ENCODE measurements at places on chromosomes 5 and 9. TPM values are rescaled to one million over a fixed set of nuclear protein-coding genes. Genes with fewer than 3 reads are reported as not detected.

FBP2 gene
- not detected for total RNA-seq

SRD5A1 gene
- 6.9 TPM for total RNA-seq

GDA gene
- not detected for total RNA-seq

GPR151 gene
- total RNA-seq: not detected

IRX1 gene
- not detected for total RNA-seq

PCDHB16 gene
- total RNA-seq: 0.65 TPM

RHOBTB3 gene
- total RNA-seq: 52.3 TPM

GNG10 gene
- total RNA-seq: 54.5 TPM

NR2F1 gene
- 41.5 TPM for total RNA-seq

FCN2 gene
- not detected for total RNA-seq

CAVIN4 gene
- 1.6 TPM for total RNA-seq

MSX2 gene
- not detected for total RNA-seq

KCTD16 gene
- 0.19 TPM for total RNA-seq

LCN2 gene
- not detected for total RNA-seq

TAS2R1 gene
- not detected for total RNA-seq

FOXD4L3 gene
- not detected for total RNA-seq

TAF11L11 gene
- not detected for total RNA-seq

ASPN gene
- total RNA-seq: not detected

CMBL gene
- 6.2 TPM for total RNA-seq

CREBRF gene
- 16.4 TPM for total RNA-seq

PCDHGA5 gene
- 1.5 TPM for total RNA-seq

DPH7 gene
- 29.7 TPM for total RNA-seq

MARCOL gene
- total RNA-seq: not detected

C8G gene
- total RNA-seq: 0.76 TPM

MED22 gene
- total RNA-seq: 19.9 TPM

GABRA1 gene
- total RNA-seq: not detected

PIP5KL1 gene
- 0.29 TPM for total RNA-seq

PPP3R2 gene
- total RNA-seq: not detected

FAM120A gene
- total RNA-seq: 150 TPM

HSD17B3 gene
- total RNA-seq: not detected
